ENCODE measurements at places on chromosomes 2 and 18. TPM values are rescaled to one million over a fixed set of nuclear protein-coding genes. Genes with fewer than 3 reads are reported as not detected.

GRCh38 chr18:75574187-75574586 is 146.7 kb upstream of the SMIM21 start:
- DNase-seq = no peak

FRZB gene
- polyA plus RNA-seq = 14.5 TPM

CYTIP gene
- 1.9 TPM for polyA plus RNA-seq

- no peak for DNase-seq
These were observed 83.6 kb downstream of the CDC42EP3 start for GRCh38 chr2:37587817-37588216.

DNA sequence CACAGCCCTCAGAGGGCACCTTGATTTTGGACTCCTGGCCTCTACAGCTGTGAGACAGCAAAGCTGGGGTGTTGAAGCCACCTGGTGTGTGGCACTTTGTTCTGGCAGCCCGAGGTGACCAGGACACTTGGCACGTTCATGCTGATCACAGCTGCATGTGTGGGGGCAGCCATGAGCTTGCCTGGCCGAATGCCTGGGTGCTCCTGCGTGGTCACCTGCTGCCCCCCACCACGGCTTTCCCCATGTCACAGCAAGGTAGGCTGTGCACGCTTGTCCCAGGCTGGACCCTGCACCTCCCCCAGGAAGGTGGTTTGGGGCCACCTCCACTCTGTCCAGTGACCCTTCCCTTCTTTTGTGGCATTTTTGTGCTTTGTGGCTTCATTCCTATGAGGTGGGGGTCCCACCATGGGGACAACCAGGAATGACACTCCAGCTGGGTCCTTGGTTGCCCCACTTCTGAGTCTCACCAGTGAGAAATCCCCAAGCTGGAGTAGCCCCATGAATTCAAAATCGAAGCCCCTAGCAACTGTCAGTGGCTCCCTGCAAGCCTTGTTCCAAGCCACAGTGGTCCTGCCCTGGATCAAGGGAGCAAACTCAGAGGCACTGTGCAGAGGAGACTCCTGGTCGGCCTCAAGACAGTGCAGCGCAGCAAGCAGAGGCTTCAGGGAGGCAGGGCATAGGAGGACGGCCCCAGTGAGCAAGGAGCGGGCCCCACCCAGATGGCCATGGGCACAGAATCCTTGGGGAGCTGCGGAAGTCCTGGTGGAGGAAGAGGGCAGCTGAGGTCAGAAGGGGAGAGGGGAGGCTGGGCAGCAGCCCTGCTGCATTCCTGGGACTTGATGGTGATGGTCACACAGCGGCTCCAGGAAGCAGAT is 121.4 kb upstream of the HS6ST1 start:
- DNase-seq = no peak

- DNase-seq = no peak
These were observed 166.8 kb downstream of the TPGS2 start for GRCh38 chr18:36661999-36662398.

GRCh38 chr18:2970772-2971659 is 41.9 kb downstream of the LPIN2 start:
- DNase-seq = no peak

- no peak for DNase-seq
These were observed 5.1 kb upstream of the LANCL1 start for GRCh38 chr2:210481601-210482175.
